ENCODE measurements at places on chromosomes 5 and 9. TPM values are rescaled to one million over a fixed set of nuclear protein-coding genes. Genes with fewer than 3 reads are reported as not detected.

The C9orf50 gene
- not detected for total RNA-seq

The AGXT2 gene
- not detected for total RNA-seq

The CARD19 gene
- 103 TPM for total RNA-seq

GRCh38 chr5:18457255-18457654, 823.0 kb downstream of the TAF11L14 start:
- DNase-seq, result no peak

GRCh38 chr5:111685969-111686368, 71.0 kb downstream of the NREP start:
- no peak for DNase-seq

DNA sequence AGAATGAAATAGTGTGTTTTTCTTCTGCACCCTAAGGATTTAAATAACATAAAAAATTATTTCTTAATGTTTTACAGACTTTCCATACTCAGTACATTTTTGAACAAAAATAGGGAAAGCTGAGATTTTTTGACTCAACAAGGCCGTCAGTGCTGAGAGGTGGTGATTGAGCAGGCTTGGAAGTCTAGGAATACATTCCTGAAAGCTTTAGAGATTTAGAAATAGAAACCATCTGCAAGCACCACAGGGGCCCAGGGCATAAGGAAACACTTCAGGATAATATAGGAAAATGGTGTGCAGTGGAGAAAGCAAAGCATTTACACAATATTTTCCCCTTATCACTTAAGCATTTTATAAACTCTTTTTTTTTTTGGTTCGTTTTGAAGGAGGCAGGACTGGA, 5.2 kb downstream of the BASP1 start:
- no peak for DNase-seq

DNA sequence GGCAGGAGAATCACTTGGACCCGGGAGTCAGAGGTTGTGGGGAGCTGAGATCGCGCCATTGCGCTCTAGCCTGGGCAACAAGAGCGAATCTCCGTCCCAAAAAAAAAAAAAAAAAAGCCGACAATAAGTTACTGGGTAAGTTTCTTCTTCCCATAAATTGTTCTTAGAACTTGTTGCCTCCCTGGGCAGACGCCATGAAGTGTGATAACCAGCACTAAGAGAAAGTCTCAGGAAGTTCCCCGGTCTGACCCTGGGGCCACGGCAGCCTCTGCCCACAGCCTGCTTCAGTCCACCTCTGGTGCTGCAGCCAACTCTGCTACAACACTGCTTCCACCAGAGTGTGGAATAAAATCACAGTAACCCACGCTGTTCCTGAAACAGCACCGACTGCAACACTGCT, 19.1 kb downstream of the LPCAT1 start:
- no peak for DNase-seq

GRCh38 chr5:139869042-139869790, 73.6 kb downstream of the PSD2 start:
- no peak for DNase-seq

- no peak for DNase-seq
These were observed 140.0 kb upstream of the RAI14 start for GRCh38 chr5:34516166-34516565.

- no peak for DNase-seq
These were observed 9.8 kb downstream of the DOCK2 start for GRCh38 chr5:169646856-169647255.
